ENCODE measurements at places on chromosomes 4 and X.

- no peak for DNase-seq
These were observed 372.3 kb downstream of the TMA16 start for GRCh38 chr4:163866728-163867315.

DNA sequence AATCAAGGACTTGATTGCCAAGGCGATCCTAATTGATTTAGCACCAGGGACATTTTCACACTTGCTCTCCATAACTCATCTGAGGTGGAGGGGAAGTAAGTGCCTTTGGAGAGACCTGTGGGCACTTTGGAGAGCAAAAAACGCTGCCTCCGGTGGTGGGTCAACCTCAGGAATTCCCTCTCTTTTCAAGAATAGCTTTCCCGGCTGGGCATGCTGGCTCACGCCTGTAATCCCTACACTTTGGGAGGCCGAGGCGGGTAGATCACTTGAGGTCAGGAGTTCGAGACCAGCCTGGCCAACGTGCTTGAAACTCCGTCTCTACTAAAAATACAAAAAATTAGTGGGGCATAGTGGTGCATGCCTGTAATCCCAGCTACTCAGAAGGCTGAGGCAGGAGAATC lies 49.2 kb downstream of the PRPS1 start:
- no peak for DNase-seq

GRCh38 chr4:20666012-20666860 lies 34.0 kb upstream of the PACRGL start:
- DNase-seq: no peak

DNA sequence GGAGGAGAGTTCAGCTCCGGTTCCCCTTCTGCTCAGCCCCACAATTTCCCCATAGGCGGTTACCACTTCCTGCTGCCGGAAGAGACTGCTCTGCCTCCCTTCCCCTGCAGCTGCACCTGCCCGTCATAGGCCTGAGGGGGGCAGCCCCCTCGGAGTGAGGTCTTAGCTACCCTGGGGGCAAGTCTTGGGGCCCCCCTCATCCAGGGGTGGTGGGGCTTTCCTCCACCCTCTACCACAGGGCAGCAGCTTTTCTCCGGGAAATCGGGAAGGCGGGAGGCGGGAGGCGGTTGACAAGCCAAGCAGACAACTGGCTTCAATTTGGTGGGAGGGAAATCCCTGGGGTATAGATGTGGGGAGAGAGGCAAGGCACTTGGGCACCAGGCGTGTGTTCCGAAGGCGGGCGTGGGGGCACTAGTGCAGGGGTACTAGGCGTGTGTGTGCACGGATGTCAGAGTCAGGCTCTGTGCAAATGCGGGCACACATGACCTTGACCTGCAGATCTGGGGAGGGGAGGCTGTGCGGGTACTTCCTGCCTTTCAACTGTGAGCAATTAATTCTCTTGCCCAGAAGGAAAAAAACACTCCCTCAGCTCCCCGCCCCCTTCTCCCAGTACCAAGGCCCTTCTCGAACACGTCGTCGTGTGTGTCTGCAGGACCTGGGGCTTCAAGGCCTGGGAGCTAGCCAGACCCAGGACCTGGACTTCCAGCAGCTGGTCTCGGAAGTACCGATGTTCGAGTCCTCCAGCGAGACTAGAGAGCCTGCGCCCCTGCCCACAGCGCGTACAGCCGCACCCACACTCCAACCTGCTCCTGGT lies 1.0 kb upstream of the ARHGAP4 start:
- DNase-seq: peak; percentile 65

GRCh38 chrX:150200820-150201287 lies 162.3 kb upstream of the MAMLD1 start:
- no peak for DNase-seq

DNA sequence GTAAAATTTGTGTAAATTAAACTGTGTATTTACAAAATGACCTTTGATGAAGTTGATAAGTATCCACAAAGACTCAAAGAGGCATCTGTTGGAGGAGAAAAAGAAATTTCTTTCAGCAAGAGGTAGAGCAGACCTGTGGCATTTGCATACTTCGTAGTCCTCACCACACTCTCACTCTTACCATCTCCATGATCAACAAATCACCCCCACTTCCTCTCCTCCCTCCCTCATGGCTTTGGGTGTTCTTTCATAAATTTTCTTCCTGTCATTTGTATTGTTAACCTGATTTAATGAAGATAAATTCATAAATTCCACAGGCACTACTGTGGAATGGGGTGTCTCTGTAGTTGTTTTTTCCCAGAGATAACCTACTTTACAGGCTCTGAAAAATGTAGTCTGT lies 366.5 kb downstream of the ZNF674 start:
- DNase-seq: no peak

GRCh38 chr4:88761861-88762523 lies 64.4 kb upstream of the NAP1L5 start:
- DNase-seq: no peak

GRCh38 chrX:129877401-129877800 lies 28.6 kb upstream of the UTP14A start:
- DNase-seq: no peak
